Kidney (tissue), 22 donors: ENCODE measurements at places on chromosomes 12 and 14. TPM values are rescaled to one million over a fixed set of nuclear protein-coding genes. Genes with fewer than 3 reads are reported as not detected.

CCDC38 gene
- not detected for polyA plus RNA-seq

DNA sequence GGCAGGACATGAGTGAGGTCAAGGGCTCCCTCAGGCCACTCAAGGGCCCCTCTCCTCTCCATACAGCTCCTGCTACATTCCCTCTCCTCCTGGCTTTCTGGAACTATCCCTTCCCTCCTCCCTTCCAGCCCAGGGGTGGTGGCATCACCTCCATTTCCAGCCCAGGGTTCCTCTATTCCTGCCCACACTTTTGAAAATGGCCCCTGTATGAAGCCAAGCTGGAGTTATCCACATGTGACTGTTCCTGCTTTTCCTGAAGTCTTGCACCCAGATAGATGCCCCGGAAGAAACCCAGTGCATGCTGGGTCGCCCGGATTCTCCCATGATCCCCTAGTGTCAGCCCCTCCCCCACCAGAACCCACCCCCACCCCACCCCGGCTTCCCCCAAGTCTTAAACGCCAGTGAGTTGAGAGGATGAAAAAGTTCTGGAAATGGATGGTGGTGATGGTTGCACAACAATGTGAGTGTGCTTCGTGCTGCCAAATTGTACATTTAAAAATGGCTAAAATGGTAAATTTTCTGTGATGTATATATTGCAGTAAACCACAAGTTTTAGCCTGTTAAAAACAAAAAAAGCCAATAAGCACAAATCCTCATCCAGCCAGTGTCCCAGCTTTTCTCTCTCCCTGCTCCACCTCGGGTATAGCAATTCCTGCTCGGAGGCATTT lies 136.9 kb downstream of the SCARB1 start:
- H3K4me1 ChIP-seq: peaks cover 13% of the 10 kb centered on the region
- H3K4me3 ChIP-seq: no peak overlapping the region
- no peaks in the 10 kb centered on the region for H3K36me3 ChIP-seq
- no peaks in the 10 kb centered on the region for H3K27me3 ChIP-seq
- peak; percentile 34 for DNase-seq
- peak overlapping the region; percentile 44 for H3K27ac ChIP-seq

KCNA1 gene
- polyA plus RNA-seq: not detected

DNA sequence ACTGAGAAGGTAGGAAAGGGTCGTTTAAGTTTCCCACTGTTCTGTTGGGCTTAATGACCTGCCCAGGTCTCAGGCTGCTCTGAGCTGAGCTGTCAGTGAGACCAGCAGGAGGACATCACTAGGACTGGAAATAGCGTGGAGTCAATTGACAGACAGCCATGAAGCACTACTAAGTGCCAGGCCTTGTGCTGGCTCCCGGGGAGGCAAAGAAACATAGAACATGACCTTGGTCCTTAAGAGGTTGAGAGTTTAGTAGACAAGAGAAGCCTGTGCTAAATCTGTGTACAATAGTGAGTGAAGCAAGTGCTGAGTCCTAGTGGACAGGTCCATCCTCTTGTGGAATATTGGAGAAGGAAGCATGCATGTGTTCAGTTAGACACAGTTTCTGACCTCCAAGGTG lies 239.2 kb downstream of the CACNA1C start:
- H3K27me3 ChIP-seq: no peaks in the 10 kb centered on the region
- H3K4me1 ChIP-seq: peaks cover 6% of the 10 kb centered on the region
- H3K4me3 ChIP-seq: no peak overlapping the region
- no peak for DNase-seq
- H3K27ac ChIP-seq: no peak overlapping the region

PRB2 gene
- polyA plus RNA-seq: not detected

DNA sequence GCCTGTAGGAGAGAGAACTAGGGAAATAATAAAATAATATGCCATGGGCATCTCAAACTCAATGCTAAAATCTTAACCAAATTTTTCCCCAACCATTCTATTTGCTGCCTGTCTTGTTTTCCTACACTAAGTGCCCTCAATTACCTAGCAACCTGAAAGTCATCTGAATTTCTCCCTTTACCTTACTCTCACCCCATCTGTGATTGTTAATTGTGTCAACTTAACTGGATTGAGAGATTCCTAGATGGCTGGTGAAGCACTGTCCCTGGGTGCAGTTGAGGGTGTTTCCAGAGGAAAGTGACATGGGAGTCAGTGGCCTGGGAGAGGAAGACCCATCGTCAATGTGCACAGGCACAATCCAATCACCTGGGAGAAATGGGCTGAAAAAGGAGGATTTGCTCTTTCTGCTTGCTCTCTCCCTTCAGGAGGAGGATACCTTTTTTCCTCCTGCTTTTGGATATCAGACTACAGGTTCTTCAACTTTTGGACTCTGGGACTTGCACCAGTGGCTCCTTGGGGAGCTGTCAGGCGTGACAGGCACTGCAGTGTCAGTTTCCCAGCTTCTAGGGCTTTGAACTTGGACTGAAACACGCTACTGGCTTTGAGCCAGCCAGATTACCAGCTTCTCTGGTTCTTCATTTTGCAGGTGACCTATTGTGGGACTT lies 100.1 kb downstream of the PPP1R12A start:
- H3K36me3 ChIP-seq: no peaks in the 10 kb centered on the region
- H3K27me3 ChIP-seq: no peaks in the 10 kb centered on the region
- H3K27ac ChIP-seq: no peak overlapping the region
- peak; percentile 32 for DNase-seq
- H3K4me3 ChIP-seq: no peak overlapping the region

DNA sequence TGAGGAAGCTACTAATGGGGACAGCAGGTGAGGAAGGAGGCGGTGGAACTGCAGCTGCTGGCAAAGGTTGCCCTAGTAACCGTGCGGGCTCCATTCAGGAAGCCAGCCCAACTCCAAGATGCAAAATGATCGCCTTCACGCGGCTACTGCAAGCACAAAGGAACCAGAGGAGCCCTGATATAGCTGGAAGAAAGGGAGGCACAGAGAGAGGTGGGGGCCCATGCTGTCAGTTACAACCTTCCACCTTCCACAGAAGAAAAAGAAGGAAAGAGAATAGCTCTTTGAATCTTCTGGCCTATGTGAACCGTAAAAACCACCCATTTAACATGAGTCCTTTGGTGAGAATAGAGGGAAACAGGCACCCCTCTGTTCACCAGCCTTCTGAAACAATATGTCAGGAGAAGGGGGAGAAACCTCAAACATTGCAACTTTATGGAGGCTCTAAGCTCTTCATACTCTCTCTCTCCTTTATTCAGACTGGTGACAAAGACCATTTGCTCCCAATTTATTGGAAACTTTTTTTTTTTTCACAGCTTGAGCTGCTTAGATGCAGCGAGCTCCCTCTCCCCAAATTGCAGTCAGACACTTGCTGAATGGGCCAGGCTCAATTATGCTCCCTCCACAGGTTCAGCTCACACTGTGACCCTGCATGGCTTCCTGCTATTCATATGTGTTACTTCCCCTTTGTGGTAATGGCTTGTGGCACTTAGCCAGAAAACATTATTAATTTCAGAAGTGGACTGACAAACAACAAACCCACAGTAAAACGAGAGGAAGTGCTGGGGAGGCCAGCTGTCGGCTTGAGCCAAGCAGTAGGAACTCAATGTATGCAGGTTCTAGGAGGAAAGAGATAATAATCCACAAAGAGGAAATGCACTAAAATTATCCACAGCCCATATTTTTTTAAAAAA lies 6.2 kb downstream of the DUSP6 start:
- no peak for DNase-seq
- no peaks in the 10 kb centered on the region for H3K27me3 ChIP-seq
- peaks cover 25% of the 10 kb centered on the region for H3K36me3 ChIP-seq
- no peak overlapping the region for H3K4me3 ChIP-seq
- H3K27ac ChIP-seq: peak overlapping the region; percentile 20

GRCh38 chr12:89783359-89784060 lies 74.9 kb upstream of the ATP2B1 start:
- no peaks in the 10 kb centered on the region for H3K36me3 ChIP-seq
- no peaks in the 10 kb centered on the region for H3K4me1 ChIP-seq
- H3K4me3 ChIP-seq: no peak overlapping the region
- H3K27ac ChIP-seq: no peak overlapping the region
- peak; percentile 37 for DNase-seq

LRRC23 gene
- 19.7 TPM for polyA plus RNA-seq

GRCh38 chr14:48725051-48725734 lies 861.0 kb downstream of the RPS29 start:
- no peaks in the 10 kb centered on the region for H3K36me3 ChIP-seq
- H3K27me3 ChIP-seq: no peaks in the 10 kb centered on the region
- no peaks in the 10 kb centered on the region for H3K4me1 ChIP-seq
- no peak for DNase-seq
- no peak overlapping the region for H3K27ac ChIP-seq
- no peak overlapping the region for H3K4me3 ChIP-seq

CD163 gene
- polyA plus RNA-seq: 22.8 TPM

GRCh38 chr12:28023156-28023887 lies 50.8 kb upstream of the PTHLH start:
- H3K4me3 ChIP-seq: no peak overlapping the region
- no peak overlapping the region for H3K27ac ChIP-seq
- no peaks in the 10 kb centered on the region for H3K27me3 ChIP-seq

GRCh38 chr12:49903700-49904423 lies at the start of gene FAIM2:
TSS of gene FAIM2 (minus strand) at chr12:49903900. CDS start at chr12:49903792, 108 bp downstream.
- no peaks in the 10 kb centered on the region for H3K4me1 ChIP-seq
- no peaks in the 10 kb centered on the region for H3K36me3 ChIP-seq
- DNase-seq: peak; percentile 81
- H3K27me3 ChIP-seq: no peaks in the 10 kb centered on the region
- H3K4me3 ChIP-seq: no peak within 1 kb of the TSS

DNA sequence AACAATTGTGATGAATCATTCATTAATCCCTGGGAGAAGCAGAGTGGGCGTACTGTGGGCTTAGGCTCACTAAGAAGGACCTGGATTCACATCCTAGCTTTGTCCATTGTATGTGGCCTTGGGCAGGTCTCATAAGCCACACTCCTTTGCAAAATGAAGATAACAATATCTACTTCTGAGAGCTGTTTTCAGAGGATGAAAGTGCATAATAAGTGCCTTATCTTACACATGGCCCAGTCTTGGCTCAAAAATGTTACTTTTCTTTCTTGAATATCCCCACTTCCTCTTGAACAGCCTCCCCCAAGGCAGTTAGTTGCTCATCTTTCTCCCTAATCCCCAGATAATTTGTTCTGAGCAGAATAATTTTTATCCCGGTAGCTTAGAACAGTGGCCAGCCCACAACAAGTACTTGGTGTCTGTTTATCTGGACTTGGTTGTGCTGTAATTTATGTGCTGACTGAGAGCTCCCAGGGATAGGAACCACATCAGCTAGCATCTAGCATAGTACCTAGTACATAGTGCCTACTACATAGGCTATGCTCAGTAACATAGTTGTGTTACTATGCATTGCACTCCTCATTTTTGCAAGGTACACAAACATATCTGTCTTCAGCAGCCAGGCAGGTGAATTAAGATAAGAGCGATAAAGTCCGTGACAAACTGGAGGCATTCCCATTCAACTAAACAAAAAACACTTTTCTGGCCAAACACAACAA lies 61.7 kb upstream of the NUDT4 start:
- no peak overlapping the region for H3K4me3 ChIP-seq
- no peaks in the 10 kb centered on the region for H3K27me3 ChIP-seq
- no peaks in the 10 kb centered on the region for H3K36me3 ChIP-seq

GPHN gene
- polyA plus RNA-seq: 62.0 TPM

DNA sequence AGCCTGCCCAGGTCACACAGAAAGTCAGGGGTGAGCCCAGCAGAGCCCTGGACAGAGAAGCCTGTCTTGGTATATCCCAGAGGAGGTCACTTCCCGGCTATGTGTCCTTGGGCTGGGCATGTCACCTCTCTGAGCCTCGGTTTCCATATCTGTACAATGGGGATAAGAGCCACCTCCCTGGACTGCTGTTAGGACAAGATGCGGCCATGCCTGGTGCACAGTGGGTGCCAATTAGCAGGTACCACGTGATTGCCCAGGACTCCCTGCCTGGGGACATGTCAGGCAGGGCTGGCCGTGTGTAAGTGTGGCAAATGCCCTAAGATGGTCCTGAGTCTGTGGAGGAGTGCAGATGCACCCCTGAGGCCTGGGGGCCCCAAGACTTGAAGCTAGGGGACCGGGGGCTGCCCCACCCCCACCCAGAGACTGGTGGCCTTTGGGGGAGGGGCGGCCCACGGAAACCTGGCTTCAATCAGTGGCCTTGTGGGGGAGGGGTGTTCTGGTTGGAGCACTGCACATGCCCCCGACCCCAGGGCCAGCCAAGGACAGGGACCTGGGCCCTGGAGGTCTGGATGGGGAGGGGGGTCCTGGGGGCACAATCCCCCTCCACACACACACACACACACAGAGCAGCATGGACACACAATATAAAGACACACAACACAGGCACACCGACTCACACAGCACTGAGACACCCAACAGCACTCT lies 878 bp downstream of the TMEM119 start:
- no peak overlapping the region for H3K27ac ChIP-seq
- no peaks in the 10 kb centered on the region for H3K36me3 ChIP-seq
- H3K4me1 ChIP-seq: no peaks in the 10 kb centered on the region
- no peaks in the 10 kb centered on the region for H3K27me3 ChIP-seq
- no peak for DNase-seq
- peak overlapping the region; percentile 39 for H3K4me3 ChIP-seq

DNA sequence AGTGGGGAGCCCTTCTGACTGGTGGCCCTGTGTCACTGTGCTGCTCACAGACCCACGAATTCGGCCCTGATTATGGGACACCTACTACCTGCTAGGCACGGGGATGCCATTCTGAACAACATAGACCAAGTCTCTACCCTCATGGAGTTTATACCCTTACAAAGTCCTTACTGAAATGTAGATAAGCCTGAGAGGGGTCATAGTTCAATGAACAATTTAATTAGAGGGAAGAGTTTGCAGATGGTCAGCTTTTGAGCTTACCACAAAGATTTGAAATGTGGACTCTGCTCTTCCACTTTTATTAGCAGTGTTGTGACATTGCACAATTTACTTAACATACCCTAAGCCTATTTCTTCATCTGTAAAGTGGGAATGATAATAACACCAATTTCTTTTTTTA lies 161.1 kb downstream of the MYRFL start:
- no peaks in the 10 kb centered on the region for H3K27me3 ChIP-seq
- H3K4me1 ChIP-seq: peaks cover 2% of the 10 kb centered on the region
- no peak overlapping the region for H3K4me3 ChIP-seq
- no peak overlapping the region for H3K27ac ChIP-seq

GRCh38 chr14:68390741-68391140 lies 402.1 kb downstream of the ZFP36L1 start:
- no peak overlapping the region for H3K27ac ChIP-seq
- H3K4me3 ChIP-seq: no peak overlapping the region
- no peak for DNase-seq
- no peaks in the 10 kb centered on the region for H3K27me3 ChIP-seq

DNA sequence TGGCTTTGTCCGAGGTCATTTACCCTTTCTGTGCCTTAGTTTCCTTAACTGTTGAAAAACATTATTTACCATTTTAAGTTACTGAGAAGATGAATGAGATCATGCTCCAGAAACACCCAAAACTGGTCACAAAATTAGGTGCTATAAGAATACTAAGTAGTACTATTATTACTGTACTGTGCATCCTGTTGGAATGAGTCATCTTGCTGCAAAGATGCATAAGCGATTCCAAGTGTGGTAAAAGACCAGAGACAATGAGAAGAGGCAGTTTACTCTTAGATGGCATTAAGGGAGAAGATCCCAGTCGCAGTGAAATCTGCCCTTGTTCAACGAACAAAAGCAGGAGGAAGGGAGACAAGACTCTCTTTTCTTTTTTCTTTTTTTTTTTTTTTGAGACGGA lies 4.2 kb upstream of the PLEKHA5 start:
- no peak for DNase-seq
- no peaks in the 10 kb centered on the region for H3K27me3 ChIP-seq
- no peaks in the 10 kb centered on the region for H3K4me1 ChIP-seq
- no peak overlapping the region for H3K4me3 ChIP-seq

- no peak overlapping the region for H3K27ac ChIP-seq
- H3K27me3 ChIP-seq: no peaks in the 10 kb centered on the region
- no peak overlapping the region for H3K4me3 ChIP-seq
These were observed 70.8 kb downstream of the SCN8A start for GRCh38 chr12:51661836-51662235.
